Activated T-helper 1 cell treated with Interleukin-2 at 50 U/mL for 16 hours (primary cell): ENCODE measurements at places on chromosomes 5 and 9.

DNA sequence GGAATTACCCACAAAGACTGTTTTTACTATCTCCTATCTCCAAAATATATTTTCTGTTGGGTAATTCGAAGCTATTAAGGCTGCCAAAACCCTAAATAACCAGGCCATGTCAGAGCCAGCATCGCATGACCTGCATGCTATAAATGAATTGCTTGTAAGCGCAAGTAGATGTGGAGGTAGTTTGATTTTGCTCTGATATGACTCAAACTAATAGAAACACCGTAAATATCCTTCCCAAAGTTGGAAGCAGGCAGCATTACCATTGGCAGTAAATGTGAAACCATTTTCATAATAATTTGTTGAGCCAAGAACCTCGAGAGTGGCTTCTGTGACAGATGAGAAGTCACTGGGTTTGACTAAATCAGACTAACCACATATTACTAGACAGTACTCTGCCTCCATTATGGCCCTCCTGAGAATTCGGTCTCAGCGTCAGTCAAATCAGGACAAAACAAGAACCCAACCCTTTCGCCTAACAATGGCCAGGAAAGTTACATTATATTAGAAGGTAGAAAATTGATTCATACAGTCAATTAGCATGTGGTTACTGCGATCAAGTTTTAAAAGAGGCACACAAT is 289.8 kb downstream of the SPOCK1 start:
- DNase-seq = no peak

GRCh38 chr9:6355728-6356127 is 27.6 kb downstream of the TPD52L3 start:
- DNase-seq = no peak

DNA sequence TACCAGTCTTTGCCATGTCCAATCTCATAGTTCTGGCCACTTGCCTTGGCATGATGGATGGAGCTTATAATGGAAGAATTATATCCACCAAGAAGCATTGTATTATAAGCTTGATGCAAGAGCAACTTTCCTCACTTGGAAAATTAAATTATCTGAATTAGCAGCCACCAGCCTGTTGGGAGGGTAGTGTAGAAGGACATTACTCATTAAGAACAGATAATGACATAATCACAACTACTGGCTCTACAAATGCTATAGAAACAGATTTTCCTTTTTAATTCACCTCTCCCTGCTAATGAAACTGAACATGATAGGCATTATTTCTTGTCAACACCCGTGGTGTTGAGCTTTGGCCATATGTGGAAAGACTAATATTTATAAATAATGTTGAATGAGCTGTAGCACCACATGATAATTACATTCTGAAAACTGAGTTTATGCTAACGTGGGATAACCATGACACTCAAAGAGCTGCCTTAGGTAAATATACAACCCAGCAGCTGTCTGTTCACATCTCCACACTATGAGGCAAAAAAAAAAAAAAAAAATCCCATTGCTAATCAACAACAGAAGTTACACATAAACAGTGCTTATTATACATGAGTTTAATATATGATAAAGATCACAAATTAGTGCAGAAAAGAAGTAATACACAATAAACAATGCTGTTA is 48.1 kb upstream of the NR4A3 start:
- DNase-seq = no peak

DNA sequence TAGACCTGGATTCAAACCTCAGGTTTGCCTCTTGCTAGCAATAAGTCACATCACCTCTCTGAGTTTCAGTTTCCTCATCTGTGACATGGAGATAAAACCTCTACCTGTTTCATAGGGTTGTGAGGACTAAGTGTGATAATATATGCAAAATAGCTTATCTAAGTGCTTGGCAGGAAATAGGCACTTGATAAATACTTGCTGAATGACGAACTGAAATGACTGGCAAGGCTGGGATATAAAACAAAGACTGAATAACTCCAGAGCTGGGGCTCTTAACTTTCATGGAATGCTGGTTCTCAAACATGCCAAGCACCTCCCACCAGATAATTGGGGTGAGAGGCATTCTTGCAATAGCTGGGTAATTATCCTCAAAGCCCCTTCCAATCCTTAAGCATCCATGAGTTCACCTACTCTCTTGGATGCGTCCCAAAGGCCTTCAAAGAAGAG is 87.6 kb downstream of the ADRB2 start:
- DNase-seq = no peak

DNA sequence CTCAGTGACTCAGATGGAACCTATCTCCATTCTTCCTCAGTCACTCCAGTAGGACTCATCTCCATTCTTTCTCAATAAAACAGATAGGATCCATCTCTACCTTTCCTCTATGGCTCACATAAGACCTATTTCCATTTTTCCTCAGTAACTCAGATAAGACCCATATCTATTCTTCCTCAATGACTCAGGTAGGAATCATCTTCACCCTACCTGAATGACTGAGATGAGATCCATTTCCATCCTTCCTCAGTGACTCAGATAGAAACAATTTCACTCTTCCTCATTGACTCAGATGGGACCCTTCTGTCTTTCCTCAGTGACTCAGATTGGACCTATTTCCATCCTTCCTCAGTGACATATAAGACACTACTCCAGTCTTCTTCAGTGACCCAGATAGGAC is 165.1 kb downstream of the FBXO4 start:
- no peak for DNase-seq

GRCh38 chr9:88583901-88584596 is 49.1 kb downstream of the NXNL2 start:
- DNase-seq = no peak

- DNase-seq = no peak
These were observed 43.5 kb downstream of the SH3PXD2B start for GRCh38 chr5:172410662-172411483.
